ENCODE measurements at places on chromosomes 12 and 14.

- peak; percentile 27 for DNase-seq
Measured at GRCh38 chr14:87079416-87079815, 913.6 kb downstream of the GALC start.

GRCh38 chr12:125169870-125170269, 104.6 kb downstream of the AACS start:
- no peak for DNase-seq

- no peak for DNase-seq
Measured at GRCh38 chr12:41271489-41271888, 83.4 kb downstream of the PDZRN4 start.

DNA sequence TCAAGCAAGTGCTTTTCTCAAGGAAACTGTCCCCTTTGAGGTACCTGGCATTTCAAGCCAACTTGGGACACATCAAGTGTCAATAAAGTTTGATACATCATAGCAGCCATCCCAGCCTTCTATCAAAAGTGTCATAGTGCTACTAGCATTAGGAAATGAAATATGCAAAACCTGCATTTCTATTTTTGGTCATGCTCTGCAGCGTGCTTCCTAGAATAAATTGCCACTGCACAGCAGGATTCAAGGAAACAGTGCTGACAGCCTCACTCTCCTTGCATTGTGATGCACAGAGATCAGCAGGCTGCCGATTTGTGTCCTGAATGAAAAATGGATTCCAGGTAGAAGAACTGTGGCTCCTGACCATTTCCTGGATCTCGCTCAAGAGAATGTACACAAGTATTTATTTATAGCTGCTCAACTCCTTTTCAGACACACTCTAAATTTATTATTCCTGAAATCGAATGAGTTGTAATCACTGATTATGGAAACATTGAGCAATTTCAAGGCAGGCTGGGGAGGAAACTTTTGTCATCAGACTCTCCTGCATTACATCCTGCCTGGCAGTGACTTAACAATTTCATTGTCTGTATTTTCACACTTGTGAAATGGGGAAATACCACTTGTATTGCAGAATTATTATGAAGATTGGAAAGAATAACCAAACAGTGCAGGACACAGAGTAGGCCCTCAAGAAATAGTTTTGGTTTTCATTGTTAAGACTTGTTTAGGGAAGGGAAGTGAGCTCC, 120.9 kb downstream of the SLC38A6 start:
- DNase-seq = no peak

- DNase-seq = no peak
Measured at GRCh38 chr14:67940486-67941455, 121.2 kb downstream of the RAD51B start.

GRCh38 chr12:12990700-12991468, 9.2 kb downstream of the HEBP1 start:
- no peak for DNase-seq

DNA sequence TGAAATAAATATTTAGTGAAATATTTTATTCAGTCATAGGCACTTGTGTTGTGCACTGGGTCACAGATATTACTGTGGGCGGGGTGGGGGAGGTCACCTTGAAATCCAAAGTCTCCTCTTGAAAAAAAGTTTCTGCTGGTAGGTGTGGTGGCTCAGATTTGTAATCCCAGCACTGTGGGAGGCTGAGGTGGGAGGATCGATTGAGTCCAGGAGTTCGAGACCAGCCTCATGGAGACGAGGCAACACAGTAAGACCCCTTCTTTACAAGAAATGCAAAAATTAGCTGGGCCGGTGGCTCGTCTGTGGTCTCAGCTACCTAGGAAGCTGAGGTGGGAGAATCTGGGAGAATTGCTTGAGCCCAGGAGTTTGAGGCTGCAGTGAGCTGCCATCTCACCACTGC, 913 bp upstream of the C2CD5 start:
- DNase-seq = no peak

DNA sequence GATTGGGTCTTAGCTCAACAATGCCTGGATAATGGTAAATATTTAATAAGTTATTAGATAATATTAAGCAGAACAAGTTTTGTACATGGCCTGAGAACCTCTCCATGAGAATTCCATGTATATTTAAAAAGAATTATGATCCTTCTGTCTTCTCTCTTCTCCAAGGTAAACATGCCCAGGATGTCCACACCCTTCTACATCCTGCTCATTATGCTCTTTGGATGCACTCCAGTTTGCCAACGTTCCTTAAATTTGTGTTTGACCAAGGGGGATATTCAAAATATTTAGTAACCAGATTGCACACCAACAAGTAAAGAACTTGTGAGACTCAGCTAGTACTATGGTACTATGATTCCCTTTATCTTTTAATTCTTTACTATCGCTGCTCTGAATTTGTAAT, 44.8 kb upstream of the ERGIC2 start:
- no peak for DNase-seq

DNA sequence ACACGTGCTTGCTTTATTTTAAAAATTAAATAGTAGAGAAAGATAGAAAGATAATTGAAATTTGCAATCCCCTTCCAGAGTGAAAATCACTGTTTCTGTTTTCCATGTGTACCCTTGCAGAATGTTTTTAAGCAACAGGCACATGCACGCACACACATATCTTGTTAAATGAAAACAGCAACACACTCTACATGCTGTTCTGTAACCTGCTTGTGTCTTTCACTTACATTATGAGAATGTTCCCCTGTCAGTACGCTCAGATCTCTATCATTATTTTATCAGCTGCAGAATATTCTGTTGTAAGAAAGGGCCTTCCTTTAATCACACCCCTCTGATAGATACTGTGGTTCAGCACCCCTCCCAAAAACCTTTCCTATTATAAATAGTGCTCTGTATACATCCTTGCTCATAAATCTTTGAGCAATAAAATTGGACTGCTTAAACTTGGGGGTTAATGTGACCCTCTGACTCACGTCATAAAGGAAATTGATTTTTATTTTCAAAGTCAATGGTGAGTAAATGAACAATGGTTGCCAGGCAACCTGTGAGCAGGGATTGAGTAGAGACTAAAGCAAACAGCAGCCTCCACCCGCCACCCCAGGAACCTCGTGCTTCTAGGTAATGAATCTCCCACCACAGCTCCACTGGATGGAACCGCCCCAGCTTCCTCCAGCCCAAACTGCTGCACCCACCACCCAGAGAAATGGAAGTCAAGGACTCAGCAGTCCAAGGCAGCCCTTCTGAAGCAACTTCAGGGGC, 31.9 kb upstream of the CHGA start:
- peak; percentile 91 for DNase-seq

All from NCI-H1436 (cell line).